ENCODE measurements at places on chromosomes 5 and 9.

- no peak for DNase-seq
These were observed 18.0 kb upstream of the ENHO start for GRCh38 chr9:34540827-34541226.

DNA sequence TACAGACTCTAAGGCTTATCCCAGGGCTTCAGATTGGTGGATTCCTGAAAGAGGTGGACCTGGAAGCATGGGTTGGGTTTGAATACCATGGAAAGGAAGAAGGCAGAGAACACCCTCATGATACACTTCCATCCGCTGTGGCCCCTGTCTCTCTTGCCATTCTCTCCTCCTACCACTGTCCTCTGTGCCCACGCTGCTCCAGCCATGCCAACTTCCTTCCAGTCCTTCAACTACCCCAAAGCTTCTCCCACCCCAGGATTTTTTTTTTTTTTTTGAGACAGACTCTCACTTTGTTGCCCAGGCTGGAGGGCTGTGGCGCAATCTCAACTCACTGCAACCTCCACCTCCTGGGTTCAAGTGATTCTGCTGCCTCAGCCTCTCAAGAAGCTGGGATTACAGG lies 1.7 kb upstream of the SPARC start:
- DNase-seq, result no peak

- no peak for DNase-seq
These were observed 68.5 kb downstream of the OTULIN start for GRCh38 chr5:14732991-14733390.

- DNase-seq, result no peak
These were observed 110.7 kb downstream of the TLE1 start for GRCh38 chr9:81578606-81579005.

GRCh38 chr9:123414936-123415930 lies 59.2 kb downstream of the CRB2 start:
- DNase-seq, result no peak
